T-helper 9 cell (primary cell): ENCODE measurements at places on chromosomes 12 and 14.

DNA sequence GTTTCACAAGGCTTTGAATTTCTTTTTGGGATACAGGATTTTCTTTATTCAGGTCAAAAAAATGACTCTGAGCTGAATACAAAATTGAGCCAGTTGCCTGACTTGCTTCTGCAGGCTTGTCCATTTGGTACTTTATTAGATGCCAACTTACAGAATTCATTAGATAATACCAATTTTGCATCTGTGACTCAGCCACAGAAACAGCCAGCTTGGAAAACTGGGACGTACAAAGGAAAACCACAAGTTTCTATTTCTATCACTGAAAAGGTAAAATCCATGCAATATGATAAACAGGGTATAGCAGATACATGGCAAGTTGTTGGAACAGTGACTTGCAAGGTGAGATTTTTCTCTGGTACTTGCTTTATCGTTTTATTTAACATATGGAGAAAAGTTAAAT is 5.8 kb downstream of the AP5M1 start:
- no peak for DNase-seq

DNA sequence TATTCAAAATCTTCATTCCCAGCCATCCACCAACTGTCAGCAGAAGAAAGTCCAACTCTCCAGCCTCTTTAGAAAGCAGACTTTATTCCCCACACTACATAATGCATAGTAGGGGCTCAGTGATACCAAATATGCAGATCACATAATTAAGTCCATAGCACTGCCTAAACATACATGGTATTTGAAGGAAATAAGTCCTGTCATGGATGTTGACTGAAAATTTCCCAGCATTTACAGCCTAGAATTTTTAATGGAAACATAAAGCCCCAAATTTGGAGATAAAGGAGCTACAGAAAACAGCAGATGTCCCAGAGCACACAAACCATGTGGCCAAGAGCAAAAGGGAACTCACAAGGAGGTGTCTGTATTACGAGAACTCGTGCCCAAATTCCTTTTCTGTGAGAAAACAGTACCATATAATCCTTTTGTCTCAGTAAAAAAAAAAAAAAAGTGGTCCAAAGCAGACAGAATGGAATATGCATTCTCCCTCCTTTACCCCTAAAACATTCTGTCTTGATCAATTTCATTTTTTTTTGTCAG is 920.5 kb downstream of the NRXN3 start:
- DNase-seq, result no peak

DNA sequence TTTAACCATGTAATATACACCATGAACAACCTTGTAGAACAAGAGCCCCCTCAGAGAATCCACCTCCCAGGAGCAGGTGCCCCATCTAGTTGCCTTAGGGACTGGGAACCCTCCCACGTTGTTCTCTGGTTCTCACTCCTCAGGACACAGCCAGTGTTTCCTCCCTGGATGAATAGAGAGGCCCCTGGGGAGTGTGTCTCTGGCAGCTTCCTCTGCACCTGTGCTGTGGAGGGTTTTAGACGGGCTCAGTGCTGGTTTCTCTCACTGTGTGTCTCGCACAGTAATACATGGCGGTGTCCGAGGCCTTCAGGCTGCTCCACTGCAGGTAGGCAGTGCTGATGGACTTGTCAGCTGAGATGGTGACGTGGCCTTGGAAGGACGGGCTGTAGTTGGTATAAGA is 581.3 kb downstream of the TMEM121 start:
- DNase-seq, result no peak

DNA sequence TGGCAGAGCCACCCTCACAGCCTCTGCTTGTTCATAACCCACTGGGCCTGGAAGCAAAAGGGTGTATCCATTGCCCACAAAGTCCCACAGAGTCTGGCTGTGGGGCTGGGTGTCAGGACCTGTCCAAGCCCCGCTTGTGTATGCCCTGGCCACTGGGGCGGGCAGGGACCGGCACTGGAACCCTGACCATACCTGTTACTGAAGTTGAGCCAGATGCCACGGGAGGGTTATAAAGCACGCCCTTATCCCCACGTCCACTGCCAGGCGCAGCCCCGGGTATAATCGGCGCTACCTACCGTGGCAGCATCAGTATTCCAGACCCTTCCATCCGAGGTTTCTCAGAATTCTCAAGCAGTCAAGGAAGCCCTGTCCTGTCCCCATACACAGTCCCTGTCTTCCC is 40.8 kb downstream of the PHETA1 start:
- no peak for DNase-seq

- no peak for DNase-seq
These were observed 880 bp downstream of the PNMA1 start for GRCh38 chr14:73713206-73713802.

- no peak for DNase-seq
These were observed 170.1 kb upstream of the AMIGO2 start for GRCh38 chr12:47249719-47250357.

DNA sequence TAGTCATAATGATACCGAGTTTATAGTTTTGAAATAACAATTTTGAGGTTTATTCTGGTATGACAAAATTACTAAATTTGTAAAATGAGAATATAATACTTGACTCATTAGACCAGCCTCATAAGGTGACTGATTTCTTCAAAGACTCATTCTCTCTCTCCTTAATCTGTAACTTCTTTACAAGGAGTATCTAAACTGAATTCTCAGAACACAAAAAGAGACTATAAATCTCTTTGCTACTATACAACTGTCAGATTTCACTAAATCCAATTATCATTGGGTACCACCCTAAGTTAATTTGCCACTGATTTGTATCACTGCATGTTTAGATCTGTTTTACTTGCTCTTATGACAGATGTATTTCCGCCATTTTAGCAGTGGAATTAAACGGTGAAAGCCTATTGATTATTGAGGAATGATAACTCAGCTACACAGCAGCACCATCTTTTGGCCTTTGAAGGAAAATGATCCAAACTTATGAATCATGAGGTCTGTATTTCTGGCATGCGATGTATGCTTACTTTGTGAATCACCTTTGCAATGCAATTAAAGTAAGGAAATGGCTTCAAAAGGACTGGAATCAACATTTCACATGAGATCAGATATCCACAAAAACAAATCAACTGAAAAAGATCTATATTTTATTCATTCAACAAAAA is 161.2 kb downstream of the RERGL start:
- no peak for DNase-seq

DNA sequence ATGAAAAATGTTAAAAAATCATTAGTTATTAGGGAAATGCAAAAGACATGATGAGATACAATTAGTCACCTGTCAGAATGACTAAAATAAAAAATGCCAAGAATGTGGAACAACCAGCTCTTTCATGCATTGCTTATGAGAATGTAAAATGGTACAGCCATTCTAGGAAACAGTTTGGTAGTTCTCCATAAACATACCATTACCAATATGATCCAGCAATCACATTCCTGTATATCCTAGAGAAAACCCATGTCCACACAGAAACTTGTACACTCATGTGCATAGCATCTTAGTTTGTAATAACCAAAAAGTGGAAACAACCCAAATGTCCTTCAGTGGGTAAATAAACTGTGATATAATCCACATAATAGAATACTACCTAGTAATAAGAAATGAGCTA is 245.7 kb downstream of the FUT8 start:
- DNase-seq, result no peak

- no peak for DNase-seq
These were observed 71.1 kb downstream of the PTPRR start for GRCh38 chr12:70849265-70849960.

DNA sequence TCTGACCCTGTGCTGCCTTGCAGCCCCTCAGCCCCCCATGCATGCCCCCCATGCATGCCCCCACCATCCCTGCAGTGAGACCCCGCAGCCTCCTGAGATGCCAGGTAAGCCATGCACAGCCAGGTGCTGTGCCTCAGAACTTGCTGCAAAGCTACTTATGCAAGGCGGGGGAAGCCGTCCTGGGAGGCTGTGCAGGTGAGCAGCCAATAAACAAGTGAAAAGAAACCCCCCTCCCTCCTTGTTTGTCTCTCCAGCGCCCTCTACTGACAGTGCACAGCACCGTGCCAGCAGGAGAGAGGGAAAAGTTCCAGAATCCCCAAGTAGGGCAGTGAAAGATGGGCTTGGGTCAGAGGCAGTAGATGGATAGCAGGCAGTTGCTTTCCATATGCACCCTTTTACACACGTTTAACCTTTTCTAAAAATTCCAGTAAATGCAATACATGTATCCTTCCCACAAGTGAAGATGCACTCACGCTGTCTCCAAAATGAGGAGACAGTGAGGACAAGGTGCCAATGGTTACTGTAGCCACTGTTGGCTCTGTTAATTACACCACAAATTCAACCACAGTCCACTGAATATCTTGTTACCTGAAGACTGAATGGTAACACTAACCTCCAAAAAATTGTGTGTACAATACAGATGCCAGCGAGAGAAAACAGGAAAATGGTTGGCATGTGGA is 18.0 kb downstream of the TNFAIP2 start:
- DNase-seq, result peak; percentile 10

DNA sequence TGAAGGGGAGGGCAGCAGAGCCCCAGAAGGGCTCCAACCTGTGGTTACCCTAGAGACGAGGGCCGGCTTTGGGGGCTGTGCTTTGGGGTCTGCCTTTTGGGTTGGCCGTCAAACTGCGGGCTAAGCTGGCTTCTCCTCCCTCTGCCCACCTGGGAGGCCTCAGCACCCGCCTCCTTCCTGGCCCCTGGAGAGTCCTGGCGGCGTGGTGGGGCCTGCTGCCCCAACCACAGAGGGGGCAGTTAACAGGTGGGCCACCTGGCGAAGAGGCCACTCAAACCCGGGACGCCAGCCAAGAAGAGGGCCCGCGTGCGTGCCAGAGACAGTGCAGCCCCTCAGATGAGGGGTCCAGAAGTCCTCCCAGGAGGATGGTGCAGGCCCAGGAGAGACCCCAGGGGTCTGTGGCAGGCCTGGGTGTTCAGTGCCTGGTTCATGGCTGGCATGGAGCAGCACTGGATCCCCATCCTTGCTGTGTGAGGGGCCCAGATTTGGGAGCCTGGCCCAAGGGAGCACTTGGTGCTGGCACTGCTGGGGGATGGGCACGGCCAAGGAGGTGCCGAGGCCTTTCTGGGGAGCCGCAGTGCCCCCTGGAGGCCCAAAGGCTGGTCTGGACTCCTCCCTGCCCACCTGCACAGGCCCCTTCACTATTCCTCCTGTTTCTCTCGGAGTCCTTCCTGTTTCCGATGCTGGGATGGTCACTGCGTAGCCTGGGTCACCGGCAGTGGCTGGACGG is 48.8 kb downstream of the LRCOL1 start:
- DNase-seq, result no peak

DNA sequence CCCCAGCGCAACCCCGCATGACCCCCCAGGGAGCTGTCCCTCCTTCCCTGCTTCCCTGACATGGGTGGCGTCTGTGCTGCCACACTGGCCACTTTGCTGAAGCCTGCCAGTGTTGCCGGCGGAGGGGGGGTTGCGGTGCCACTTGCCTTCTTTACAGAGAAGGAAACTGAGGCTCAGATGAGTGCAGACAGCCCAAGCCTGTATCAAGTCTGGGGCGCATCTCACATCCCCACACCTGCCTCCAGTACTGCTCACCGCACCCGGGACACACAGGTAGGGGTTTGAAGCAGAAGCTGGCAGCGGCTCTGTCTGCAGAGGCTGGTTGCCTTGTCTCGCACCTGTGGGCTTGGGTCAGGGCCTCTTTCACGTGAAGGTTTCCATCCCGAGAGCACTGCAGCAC is 104.7 kb upstream of the RTL1 start:
- no peak for DNase-seq

DNA sequence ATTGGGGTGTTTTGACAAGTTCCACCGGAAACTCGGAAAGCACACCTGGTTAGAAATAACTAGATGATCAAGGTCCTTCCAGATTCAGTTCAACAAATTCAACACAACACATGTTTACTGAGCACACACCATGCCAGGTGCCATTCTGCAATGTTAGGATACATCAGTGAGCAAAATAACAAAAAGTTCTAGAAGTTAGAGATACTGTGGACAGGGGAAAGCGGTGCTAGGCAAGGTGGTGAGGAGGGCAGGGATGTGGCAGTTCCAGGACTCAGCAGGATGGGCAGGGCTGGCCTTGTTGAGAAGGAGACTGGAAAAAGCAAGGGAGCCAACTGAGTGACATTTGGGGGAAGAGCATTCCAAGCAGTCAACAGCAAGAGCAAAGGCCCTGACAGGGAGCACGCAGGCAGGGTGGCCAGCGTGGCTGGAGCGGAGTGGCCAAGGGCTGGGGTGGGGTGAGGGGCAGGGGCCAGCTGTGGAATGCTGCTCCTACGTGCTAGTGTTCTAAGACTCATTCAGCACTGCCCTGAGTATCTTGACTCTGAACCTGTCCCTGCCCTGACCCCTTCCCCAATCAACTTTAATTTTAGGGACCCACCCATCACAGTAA is 19.4 kb upstream of the FAIM2 start:
- no peak for DNase-seq

DNA sequence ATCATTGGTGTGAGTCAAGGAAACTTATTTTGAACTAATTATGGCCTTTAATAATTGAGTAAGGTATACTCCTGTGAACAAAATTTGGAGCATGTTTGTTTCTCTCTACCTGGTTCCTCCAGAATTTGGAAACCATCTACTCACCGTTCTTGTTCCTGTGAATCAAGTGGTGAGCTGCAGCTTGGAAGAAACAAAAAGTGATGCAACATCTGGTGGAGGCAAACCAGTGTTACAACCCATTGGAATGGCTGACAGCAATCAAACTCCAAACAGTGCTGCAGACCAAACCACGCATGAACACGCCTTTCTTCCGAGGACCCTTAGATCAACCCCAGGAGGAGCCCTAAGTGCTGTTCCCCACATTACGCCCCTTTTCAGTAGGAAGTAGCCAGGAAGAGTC is 104.7 kb upstream of the VASH1 start:
- DNase-seq, result no peak

- no peak for DNase-seq
These were observed 8.4 kb upstream of the MLEC start for GRCh38 chr12:120678572-120678971.

DNA sequence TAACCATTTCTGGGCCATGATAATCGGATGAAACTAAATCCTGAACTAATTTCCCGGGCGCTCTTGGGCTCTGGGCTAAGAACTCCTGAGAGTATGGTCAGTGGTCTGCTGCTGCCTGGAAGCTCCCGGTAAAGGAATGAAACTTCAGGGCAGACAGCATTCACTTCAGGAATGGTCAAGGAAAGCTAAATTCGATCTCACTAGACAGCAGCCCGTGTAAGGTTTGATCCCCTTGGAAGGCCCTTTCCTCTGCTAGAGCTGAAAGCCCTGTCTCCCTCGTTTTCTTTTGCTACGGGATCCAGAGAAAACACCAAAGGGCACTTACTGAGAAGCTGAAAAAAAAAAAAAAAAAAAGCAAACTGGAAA is 680 bp downstream of the ASB8 start:
- no peak for DNase-seq

GRCh38 chr12:55636853-55637252 is at the start of gene OR10P1:
Gene OR10P1 (plus strand): TSS chr12:55636892. CDS start chr12:55636892, 0 bp downstream.
- no peak for DNase-seq

DNA sequence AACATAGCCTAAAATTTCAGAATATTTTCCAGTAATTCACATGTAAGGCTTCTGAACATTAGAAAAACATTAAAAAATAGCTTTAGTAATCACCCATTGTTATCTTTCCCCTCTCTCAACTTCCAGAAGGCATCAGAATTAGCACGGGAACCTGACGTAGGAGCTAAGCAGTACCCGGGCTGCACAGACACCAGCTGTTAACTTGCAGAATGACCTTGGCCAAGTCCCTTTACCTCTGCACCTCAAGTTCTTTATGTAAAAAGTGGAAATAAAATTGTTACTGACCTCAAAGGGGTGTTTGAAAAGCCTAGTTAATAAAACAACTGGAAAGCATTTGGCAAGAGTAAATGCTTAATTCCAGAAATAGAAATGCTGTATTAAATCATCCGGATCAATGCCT is 7.2 kb downstream of the TPH2 start:
- DNase-seq, result no peak
